Right ventricle myocardium inferior (tissue), 1 donor: ENCODE measurements at places on chromosomes 11 and 22. TPM values are rescaled to one million over a fixed set of nuclear protein-coding genes. Genes with fewer than 3 reads are reported as not detected.
A peak's percentile ranks its signal among the peaks of the same experiment; 100 is the strongest.

The ARHGEF17 gene
- 57.1 TPM for total RNA-seq

DNA sequence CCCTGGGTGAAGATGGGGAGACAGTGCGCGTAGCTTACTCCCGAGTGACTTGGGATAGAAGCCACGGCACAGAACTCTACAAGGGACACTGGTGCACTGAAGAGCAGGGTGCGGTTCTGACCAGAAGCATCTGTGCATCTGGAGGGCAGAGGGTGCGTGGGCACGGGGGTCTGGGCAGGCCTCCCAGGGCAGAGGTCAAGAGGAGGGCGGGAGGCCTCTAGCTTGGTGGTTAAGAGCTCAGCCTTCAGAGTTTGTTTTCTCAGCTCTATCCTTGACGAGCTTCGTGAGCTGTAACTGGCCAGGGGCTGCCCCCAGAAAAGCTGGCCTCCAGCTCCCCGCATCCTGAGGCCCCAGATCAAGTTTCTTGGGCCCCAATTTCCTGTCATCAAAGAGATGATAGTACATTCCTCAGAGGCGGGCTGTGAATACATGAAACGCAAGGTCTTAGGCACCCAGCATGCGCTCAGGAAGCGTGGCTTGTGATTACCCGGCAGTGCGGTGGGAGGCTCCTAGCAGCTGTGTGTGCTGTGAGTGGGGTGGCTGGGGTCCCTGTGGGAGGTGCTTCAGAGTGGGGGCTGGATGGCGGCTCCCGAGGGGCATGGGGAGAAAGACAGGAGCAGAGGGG, 6.0 kb upstream of the BID start:
- no peak for DNase-seq

The GRM5 gene
- not detected for total RNA-seq

GRCh38 chr11:120532832-120533196, 21.3 kb downstream of the GRIK4 start:
- peak; percentile 44 for DNase-seq

The TMPRSS4 gene
- total RNA-seq, result not detected

DNA sequence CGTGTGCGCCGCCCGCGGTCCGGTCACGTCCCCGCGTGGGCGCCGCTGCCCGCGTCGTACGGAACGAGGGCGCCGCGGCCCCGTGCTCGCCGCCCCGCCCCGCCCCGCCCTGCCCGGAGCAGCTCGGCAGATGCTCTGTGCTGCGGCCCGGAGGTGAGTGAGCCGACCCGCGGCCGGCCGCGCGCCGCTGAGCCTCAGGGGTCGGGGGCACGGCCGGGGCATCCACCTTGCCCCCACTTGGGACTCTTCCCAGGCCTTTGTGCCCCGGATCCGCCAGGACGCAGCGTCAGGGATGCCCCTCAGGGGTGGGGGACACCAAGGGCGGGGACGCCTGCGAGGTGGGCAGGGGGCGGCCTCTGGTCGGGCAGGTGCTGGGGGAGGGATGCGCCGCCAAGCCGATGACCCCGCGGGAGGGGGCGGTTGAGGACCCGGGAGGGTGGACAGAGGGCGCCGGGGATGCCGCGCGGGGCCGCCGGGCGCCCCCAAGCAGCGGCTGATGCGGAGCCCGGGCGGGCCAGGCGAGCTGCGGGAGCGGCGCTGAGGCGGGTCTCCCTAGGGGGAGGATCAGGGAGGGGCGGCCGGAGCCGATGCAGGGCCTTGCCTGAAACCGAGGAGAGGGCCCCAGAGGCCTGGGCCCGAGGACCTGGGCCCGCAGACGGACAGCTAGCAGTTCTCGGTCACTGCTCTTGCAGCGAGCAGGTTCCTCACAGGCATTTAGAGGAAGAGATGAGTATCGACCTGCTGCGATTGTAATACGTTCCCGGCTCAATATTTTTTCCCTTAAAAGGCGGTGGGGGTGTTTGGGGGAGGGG, at the start of gene GNAZ:
Gene GNAZ (plus strand): TSS at position 102 of the 812 bp plus-strand sequence. CDS start 25,177 bp downstream, outside the sequence.
- peak; percentile 60 for DNase-seq

- no peak for DNase-seq
These were observed 19.2 kb downstream of the SLC22A6 start for GRCh38 chr11:62965574-62965973.

GRCh38 chr11:15148169-15148568, 33.4 kb downstream of the INSC start:
- DNase-seq, result no peak

GRCh38 chr22:25120093-25120561, 79.5 kb upstream of the CRYBB3 start:
- no peak for DNase-seq

The NLRP10 gene
- not detected for total RNA-seq
